ENCODE measurements at places on chromosomes 5 and 9.

- DNase-seq = peak; percentile 73
Observed at GRCh38 chr9:37390759-37391158, 31.7 kb upstream of the GRHPR start.

GRCh38 chr5:157947156-157947555 lies 88.2 kb upstream of the CLINT1 start:
- DNase-seq = no peak

- no peak for DNase-seq
Observed at GRCh38 chr5:68012429-68012828, 203.1 kb upstream of the PIK3R1 start.

GRCh38 chr9:18020121-18020745 lies 441.4 kb downstream of the SH3GL2 start:
- DNase-seq = no peak

- DNase-seq = no peak
Observed at GRCh38 chr9:94822273-94822672, 95.8 kb downstream of the AOPEP start.

DNA sequence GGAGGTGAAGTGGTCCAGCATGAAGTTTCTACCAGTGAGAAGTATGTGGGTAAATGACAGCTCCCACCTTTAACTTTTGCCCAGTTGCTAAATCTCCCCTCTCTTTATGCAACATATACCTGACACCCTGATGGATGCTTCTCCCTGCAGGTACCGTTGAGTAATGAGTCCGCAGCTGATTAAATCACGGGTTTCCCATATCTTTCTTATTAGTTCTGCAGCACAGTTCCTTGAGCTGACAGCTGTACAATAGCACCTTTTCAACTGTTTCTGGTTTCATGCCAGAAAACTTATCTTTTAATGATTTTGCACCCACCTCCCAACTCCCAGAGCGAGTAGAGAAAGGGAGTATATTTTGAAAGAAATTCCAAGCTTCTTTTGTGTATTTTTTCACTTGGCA lies 161.0 kb upstream of the TUT7 start:
- DNase-seq = no peak

DNA sequence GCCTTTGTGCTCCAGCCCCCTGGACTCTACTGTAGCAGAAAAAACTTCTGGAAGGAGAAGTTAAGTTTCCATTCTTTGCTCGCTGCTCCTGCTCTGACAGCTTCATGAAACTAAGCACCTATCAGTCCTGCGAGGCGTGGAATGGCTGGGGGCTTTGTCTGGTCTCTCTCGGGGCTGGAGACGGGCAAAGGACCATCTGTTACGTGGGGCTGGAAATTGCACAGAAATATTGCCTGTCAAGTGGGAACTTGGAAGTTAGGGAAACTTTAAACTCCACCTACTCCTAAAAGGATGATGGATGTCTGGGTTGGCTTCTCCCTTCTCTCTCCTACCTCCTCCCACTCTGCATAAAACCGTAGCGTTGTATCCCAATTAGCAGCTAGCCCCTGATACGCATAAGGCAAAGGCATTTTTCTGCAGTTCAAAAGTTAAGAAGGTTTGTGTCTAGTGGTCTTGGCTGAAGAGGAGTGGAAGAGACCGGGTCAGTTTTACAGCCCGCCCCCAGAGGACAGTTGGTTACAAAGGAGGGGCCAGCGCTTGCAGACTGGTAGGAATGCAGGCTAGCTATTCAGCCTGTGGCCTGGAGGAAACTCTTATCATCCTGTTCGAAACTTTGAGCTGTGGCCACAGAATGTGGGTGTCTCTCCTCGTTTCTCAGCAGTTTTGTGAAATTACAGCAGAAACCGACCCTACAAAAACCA lies 1.3 kb downstream of the FBXL7 start:
- peak; percentile 27 for DNase-seq

- no peak for DNase-seq
Observed at GRCh38 chr5:149227168-149227826, 44.4 kb upstream of the AFAP1L1 start.

DNA sequence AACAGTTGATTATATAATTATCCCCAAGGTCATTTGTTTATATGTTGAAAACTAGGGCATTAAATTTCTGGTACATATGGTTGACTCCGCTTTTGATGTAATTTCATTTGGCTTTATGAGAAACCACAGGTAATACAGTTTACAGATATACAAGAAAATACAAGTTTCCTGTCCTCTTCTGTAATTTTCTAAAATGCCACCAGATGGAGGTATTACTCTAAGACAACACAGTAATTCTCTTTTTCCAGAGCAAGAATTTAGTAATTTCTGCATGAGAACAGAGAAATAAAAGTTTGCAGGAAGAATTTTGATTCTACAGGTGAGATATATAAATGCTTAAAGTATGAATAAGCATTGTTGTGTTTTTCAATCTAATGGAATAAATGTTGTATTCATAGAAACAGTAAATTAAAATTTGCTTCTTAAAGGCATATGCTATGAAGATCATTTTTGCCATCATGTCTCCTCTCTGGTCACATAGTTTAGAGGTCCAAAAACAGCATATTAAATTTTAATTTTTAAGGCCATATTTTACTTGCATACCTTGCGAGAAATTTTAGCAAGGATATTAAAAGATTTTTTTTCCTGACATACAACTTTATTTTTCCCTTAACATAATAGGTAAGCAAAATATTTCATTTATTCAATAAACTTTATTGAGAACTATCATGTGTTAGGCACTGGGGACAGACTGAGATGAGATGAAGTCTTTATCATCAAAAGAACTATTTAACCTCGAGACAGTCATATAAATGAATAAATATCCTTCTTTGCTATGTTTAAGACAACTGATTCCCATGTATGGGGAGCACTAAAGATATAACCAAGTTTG lies 22.7 kb downstream of the CHD1 start:
- DNase-seq = no peak

- no peak for DNase-seq
Observed at GRCh38 chr5:82386576-82386975, 108.4 kb upstream of the RPS23 start.

- no peak for DNase-seq
Observed at GRCh38 chr9:69317894-69318293, 7.1 kb upstream of the ENTREP1 start.

GRCh38 chr5:3006526-3006925 lies 255.0 kb upstream of the IRX2 start:
- DNase-seq = no peak

DNA sequence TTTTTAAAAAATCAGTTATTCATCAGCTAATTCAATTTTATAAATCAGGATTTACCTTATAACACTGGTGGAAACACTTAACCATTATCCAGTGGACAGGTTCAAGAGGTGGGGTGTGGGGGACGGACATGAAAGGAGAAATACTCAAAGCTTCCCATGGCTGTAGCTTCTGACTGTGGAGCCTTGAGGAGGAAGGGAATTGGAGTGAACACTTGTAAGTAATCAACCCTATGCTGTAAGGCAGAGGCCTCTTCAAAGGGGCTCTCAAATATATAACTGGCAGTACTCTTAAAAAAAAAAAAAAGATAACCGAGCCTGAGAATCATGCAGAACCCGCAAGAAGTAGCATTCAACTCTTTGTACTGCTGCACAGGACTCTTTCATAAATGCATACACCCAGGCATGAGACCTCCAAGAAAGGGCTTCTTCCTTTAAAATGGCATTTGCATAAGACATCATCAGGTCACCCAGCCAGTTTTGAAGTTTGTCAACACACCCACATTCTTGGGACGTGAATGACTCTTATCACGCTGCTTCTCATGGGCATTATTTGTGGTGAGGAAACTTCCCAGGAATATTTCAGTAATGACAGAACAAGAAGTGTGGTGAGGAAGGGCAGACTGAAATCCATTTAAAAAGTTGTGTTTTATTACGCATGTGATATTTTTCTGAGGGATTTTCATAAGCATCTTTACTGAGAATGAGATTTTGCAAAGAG lies 8.1 kb downstream of the OSMR start:
- DNase-seq = no peak

- no peak for DNase-seq
Observed at GRCh38 chr9:37995348-37995737, 73.7 kb downstream of the SHB start.

GRCh38 chr5:74538206-74538661 lies 102.3 kb downstream of the ENC1 start:
- no peak for DNase-seq
